ENCODE measurements at places on chromosomes 3 and 15.

- no peaks in the 10 kb centered on the region for H3K27me3 ChIP-seq
- no peak overlapping the region for H3K4me3 ChIP-seq
- H3K27ac ChIP-seq, result peak overlapping the region; percentile 51
- peaks cover 38% of the 10 kb centered on the region for H3K4me1 ChIP-seq
- no peak for DNase-seq
Measured at GRCh38 chr3:171796625-171797264, 13.5 kb downstream of the PLD1 start.

GRCh38 chr3:97823046-97824004, 1.5 kb downstream of the CRYBG3 start:
- no peaks in the 10 kb centered on the region for H3K27me3 ChIP-seq
- no peaks in the 10 kb centered on the region for H3K36me3 ChIP-seq
- peak overlapping the region; percentile 73 for H3K4me3 ChIP-seq
- DNase-seq, result no peak
- peaks cover 34% of the 10 kb centered on the region for H3K4me1 ChIP-seq
- H3K27ac ChIP-seq, result peak overlapping the region; percentile 82

GRCh38 chr3:186342197-186342596, 19.8 kb downstream of the DGKG start:
- H3K36me3 ChIP-seq, result no peaks in the 10 kb centered on the region
- no peak overlapping the region for H3K27ac ChIP-seq
- no peak for DNase-seq
- H3K27me3 ChIP-seq, result no peaks in the 10 kb centered on the region

DNA sequence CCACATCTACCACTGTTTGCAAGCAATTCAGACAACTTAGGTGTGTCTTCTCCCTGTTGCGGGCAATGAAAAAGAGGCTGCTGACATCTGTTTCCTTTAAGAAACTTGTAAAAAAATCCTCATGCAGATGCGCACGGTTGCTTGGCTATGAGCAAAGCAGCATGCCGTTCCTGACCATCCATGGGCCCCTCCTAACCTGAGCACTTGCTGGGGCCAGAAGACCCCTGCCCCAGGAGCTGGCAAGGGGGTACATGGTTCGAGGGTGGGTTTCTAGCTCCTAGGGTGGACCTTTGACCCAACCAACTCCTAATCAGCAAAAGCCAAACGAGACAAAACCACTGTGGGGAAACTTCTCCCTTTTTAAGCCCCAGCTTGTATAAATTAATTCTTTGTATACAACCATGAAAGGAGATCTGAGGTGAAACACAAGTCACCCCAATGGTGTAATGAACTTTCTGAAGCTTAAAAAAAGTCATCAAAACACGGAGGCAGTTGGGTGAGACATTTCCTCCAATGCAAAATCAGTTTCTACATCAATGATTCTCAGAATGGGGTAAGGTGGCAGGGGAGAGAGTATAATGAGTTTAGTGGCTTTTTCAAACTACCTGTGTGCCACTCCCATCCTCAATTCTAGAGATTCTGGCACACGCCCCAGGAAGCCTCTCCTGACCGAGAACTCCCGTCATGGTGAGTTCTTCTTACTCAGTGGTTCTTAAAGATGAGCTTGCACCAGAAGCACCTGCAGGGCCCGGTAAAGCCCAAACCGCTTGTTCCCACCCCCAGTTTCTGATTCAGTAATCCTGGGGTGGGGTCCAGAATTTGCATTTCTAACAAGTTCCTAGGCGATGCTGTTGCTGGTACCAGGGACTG, 44.1 kb downstream of the CPN2 start:
- H3K4me3 ChIP-seq, result no peak overlapping the region
- peak; percentile 16 for DNase-seq
- H3K27me3 ChIP-seq, result no peaks in the 10 kb centered on the region
- no peaks in the 10 kb centered on the region for H3K36me3 ChIP-seq
- no peak overlapping the region for H3K27ac ChIP-seq

GRCh38 chr3:161427347-161427746, 56.0 kb upstream of the SPTSSB start:
- H3K4me1 ChIP-seq, result no peaks in the 10 kb centered on the region
- H3K27ac ChIP-seq, result no peak overlapping the region
- no peak overlapping the region for H3K4me3 ChIP-seq
- H3K27me3 ChIP-seq, result no peaks in the 10 kb centered on the region
- H3K36me3 ChIP-seq, result no peaks in the 10 kb centered on the region

DNA sequence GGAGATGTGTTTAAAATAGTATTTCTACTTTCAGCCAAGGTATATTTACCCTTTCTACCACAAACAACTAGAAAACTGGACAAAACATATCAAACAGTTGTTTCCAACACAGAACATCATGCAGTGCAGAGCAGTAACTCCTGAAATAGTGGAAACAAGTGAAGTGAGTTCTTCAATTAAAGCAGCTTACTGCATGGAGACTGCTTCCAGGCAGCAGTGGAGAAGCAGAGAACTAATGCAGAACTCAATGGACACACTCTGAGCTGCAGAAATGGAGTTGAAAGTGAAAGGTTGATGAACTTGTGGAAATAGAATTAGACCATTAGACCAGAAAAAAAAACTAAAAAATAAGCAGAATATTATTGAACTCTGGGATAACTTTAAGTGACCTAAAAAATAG, 478.9 kb downstream of the CNTN6 start:
- H3K4me3 ChIP-seq, result no peak overlapping the region
- no peaks in the 10 kb centered on the region for H3K4me1 ChIP-seq
- no peak for DNase-seq
- no peaks in the 10 kb centered on the region for H3K27me3 ChIP-seq

DNA sequence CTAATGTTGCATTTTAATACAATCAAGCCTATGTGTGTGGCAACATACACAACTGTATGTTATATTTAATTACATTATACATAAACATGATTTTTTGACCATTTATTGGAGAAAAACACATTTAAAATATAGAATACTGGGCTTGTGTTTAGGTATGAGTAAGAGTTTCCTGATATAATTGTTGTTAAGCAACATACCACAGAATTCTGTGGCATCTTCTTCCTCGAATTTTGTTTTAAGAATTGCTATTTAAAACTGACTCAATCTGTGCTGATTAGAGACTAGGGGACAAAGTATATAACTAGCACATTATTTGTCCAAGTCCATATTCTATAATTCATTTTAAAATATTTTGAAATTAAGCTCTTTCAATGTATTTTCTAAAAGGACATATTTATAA, 376.8 kb upstream of the THBS1 start:
- no peak overlapping the region for H3K4me3 ChIP-seq
- no peaks in the 10 kb centered on the region for H3K36me3 ChIP-seq
- DNase-seq, result no peak
- H3K4me1 ChIP-seq, result no peaks in the 10 kb centered on the region
- no peaks in the 10 kb centered on the region for H3K27me3 ChIP-seq

- DNase-seq, result no peak
- H3K4me1 ChIP-seq, result no peaks in the 10 kb centered on the region
- no peak overlapping the region for H3K27ac ChIP-seq
- H3K36me3 ChIP-seq, result no peaks in the 10 kb centered on the region
- no peak overlapping the region for H3K4me3 ChIP-seq
Measured at GRCh38 chr3:153818338-153818737, 302.9 kb upstream of the ARHGEF26 start.

DNA sequence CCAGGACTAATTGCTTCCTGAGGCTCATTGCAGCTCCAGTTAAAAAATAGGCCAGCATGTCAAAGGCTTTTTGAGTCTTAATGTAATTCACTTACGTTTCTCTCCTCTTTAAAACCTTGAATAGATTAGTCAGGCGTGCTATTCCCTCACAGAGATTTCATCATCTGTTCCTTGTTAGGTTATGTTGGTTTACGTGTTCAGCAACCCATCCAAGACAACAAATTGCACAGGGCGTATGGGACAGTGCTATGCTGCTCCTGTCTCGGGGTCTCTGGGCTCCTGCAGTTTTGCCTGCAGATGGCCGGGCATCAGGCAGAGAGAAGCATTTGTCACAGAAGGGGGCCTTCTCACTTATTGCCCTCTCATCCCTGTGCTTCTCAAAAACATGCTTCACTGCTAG, 117.1 kb downstream of the CHDH start:
- H3K36me3 ChIP-seq, result no peaks in the 10 kb centered on the region
- H3K4me3 ChIP-seq, result no peak overlapping the region
- no peak overlapping the region for H3K27ac ChIP-seq
- H3K4me1 ChIP-seq, result no peaks in the 10 kb centered on the region
- H3K27me3 ChIP-seq, result no peaks in the 10 kb centered on the region

DNA sequence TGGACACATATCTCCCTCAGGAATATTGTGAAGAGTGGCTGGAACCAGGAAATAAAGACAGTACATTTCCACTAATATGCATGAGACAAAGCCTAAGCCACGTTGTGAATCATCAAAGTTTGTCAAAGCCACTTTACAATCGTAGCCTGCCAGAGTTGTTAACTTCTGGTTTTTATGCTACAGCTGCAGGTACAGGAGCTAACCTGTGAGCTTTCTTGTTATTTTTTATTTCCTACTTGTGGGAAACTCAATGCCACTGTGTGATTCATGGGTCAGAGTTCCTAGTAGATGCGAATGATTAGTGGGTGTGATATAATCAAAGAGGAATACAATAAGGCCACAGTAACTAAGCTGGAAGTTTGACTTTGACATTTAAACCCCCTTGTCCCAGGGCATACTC, 44.4 kb upstream of the TEX9 start:
- no peak overlapping the region for H3K4me3 ChIP-seq
- no peaks in the 10 kb centered on the region for H3K27me3 ChIP-seq
- peaks cover 4% of the 10 kb centered on the region for H3K4me1 ChIP-seq
- H3K36me3 ChIP-seq, result no peaks in the 10 kb centered on the region
- no peak overlapping the region for H3K27ac ChIP-seq

Data from suprapubic skin (tissue), 4 donors.